ENCODE measurements at places on chromosomes 5 and 9. TPM values are rescaled to one million over a fixed set of nuclear protein-coding genes. Genes with fewer than 3 reads are reported as not detected.

GRCh38 chr9:89674667-89675057 lies 69.8 kb downstream of the GADD45G start:
- DNase-seq: no peak

DNA sequence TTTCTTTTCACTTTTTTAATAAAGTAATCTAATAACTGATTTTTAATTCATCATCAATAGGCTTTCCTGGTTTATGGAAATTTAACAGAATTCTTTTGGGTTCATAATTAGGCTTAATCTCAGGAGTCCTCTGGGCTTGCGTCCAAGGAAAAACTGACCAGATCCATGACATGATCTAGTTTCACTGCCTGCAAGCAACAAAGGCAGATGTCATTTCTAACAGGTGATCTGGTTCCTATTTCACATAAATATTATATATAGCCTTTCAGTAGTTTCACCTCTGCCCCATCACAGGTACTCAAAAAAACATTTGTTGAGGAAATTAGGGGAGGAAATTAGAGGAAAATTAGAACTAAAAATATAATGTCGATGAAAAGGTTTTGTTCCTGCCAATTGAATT lies 126.4 kb downstream of the FBXL17 start:
- no peak for DNase-seq

- no peak for DNase-seq
Measured at GRCh38 chr9:121307976-121308375, 40.0 kb downstream of the GSN start.

DNA sequence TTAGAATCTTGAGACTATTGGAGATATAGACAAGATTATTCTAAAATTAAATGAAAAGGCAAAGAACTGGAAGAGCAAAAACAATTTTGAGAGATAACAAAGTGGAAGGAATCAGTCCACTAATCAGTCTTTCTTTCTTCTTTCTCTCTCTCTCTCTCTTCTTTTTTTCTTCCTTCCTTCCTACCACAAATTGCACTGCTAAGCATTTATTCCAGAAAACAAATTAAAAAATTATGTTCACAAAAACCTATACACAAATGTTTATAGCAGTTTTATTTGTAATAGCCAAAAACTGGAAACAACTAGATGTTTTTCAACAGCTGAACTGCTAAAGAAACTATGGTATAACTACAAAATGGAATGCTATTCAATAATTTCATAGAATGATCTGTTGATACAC lies 291.9 kb upstream of the FTMT start:
- DNase-seq: no peak

GRCh38 chr5:132325691-132326090 lies 31.5 kb downstream of the SLC22A4 start:
- no peak for DNase-seq

DNA sequence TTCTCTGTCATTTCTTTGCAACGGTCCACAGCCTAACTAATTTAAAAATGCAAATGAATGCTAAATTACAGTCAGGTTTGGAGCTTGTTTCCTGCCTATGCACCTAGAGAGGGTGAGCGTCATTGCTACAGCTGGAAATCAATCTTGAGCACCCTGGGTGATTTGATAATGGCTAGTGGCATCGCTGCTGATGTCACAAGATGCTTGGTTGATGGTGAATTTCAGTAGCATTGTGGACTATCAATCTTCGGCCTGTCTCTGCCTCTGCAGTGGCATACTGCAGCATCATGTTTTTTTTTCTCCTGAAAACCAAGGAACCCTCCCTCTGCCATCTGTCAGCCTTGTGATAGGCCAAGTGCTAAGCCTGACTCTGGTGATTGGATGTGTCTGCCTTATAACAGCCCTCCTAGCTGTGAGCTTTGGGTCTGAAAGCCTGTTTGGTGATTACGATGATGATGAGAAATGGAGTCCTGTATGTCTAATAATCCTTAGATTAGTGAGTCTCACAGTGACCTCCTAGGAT lies 75.3 kb downstream of the NMUR2 start:
- no peak for DNase-seq

- DNase-seq: no peak
Measured at GRCh38 chr5:108728566-108729241, 19.0 kb upstream of the FER start.

DNA sequence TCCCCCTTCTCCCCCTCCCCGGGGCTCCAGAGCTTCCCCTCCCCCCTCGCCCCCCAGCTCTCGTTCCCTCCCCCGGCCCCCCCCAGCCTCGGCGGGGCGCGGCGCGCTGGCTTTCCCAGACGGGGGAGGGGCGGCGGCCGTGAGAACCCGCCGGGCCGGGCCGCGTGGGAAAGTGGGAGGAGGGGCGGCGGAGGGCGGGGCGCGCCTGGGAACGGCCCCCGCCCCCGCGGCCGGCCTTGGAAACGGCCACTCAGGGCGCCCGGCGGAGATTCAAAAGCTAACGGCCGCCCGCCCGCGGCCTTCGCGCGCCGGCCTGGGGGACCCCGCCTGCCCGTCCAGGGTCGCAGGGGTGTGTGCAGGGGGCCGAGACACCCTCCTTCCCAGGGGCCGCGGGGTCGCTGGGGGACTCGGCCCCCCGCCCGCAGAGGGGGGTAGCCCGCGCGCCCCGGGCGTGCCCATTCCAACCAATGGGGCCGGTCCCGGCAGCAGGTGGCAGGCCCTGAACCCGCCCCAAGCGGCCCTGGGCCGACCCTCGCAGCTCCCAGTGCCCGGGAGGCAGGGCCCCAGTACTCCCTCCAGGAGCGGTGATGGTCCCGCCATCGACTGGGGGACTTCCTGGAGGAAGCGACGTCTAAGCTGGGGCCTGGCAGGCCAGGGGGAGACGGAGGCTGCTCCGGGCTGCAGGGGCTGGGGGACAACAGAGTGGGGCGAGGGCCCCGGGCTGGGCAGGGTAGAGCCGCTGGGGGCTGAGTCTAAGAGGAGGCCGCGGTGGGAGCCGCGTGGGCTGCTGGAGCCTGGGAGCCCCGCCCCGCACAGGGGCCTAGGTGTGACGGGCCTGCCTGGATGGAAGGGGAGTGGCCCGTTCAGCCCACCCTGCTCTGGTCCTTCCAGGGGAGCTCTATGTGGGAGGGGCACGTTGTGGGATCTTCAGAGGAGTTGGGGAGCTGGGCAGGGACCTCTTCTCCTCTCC lies 14.2 kb upstream of the NRARP start:
- DNase-seq: peak; percentile 75

Gene IL5
- not detected for total RNA-seq

DNA sequence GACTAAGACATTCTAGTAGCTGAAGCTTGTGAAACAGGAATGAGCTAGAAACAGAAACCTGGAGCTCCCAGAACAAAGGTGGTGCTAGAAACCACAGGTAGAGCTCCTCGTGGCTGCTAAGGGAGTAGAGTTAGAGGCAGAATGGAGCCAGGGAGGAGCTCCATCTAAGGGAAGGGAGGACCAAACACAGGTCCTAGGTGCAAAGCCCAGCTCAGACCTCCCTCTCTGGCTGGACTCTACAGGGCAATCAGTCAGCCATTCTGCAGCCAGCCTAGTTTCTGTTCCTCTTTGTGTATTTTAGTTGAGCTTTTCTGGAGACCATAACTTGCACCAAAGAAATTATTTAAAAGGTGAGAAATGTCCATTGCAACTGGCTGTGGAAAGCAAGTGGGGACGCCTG lies 70.4 kb downstream of the CRB2 start:
- DNase-seq: no peak

DNA sequence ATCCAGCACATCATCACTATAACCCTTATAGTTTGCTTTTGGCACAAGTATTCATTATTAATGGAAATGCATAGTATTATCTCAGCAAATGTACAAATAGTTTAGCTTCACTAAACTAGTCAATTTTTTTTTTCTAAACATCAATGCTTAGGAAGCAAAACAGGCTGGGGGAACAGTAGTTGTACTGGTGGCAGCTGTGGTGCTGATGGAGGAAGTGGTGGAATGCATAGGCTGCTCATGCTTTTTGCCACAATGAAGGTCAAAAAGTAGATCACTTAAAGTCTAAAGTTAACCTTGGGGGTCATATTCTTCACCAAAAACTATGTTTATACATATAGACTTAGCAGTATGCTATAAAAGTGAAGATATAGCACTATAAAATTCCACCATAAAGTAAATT lies 36.3 kb upstream of the CDKN2B start:
- no peak for DNase-seq

DNA sequence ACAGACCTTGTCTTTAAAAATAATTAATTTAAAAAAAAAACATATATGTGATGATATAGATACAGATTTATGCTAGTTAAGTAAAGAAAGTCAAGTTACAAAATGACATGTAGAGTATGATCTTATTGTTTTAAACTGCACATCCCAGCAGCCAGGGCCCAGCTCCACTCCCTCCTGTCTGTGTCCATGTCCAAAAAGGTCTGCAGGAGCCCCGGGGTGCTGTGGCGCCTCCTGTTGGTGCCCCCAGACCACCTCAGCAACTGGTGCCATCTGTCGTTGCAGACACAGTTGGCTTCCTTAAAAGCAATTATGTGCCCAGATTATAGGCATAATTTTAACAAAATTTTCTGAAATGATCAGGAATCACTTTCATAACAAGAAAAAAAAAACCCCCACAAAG lies 33.3 kb downstream of the IPPK start:
- DNase-seq: peak; percentile 50

DNA sequence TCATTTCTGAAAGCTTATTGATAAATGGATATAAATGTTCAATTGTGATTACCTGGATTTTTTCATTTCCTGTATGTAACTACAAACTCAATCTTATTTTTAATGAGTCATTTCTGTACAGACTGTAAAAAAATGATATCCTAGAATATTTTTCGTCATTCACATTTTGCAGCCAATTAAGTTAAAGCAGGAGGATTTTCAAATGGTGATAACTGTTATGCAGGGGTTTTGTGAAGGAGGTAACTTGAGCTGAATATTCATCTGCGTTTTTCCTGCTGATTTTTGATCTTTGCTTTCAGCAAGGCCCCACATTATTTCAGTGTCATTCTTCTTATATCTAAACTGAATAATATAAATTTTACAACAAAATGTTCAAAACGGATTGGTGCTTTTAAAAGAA lies 74.1 kb downstream of the SLF1 start:
- DNase-seq: no peak

Gene PRELID2
- total RNA-seq: 15.5 TPM

GRCh38 chr9:26813247-26813646 lies 79.4 kb downstream of the CAAP1 start:
- no peak for DNase-seq

DNA sequence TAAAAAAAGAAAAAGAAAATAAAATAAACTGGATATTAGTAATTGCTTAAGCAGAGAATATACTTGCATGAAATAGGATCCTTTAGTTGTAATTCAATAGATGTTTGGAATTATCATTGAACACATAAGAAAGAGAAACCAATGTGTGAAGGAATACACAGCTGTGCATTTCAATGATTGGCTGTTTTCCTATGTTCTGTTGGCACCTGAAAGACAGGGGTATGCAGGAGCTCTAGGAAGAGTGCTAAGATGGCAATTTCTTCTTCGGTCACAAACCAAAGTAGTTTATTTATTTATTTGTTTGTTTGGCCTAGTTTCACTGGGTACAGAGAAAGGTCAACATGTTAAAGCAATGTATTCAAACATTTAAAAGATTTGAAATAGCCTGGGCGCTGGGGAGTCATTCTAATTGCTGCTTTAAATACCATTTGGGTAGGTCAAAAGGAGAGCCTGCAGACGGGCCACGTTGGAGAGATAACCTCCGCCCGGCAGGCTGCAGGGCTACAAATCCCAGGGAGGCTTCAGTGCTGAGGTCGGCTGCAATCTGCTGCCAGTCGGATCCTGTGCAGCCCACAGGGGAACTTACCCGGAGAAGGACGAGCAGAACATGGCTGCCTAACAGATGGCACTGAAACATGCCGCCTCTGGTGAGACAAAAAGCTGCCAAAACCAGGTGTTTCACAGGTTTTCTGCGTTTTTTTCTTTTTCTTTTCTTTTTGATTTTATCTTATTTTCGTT lies 154.2 kb upstream of the TYRP1 start:
- no peak for DNase-seq

- no peak for DNase-seq
Measured at GRCh38 chr9:21443849-21444625, 3.8 kb downstream of the IFNA1 start.

Measured in type B pancreatic cell (in vitro differentiated cells).